ENCODE measurements at places on chromosomes 7 and 10. TPM values are rescaled to one million over a fixed set of nuclear protein-coding genes. Genes with fewer than 3 reads are reported as not detected.

ATP6V0A4 gene
- 0.47 TPM for total RNA-seq

LBX1 gene
- total RNA-seq, result not detected

GRCh38 chr10:92695679-92696605 is 6.2 kb downstream of the HHEX start:
- DNase-seq, result no peak

GRCh38 chr7:107147464-107148393 is 21.1 kb upstream of the HBP1 start:
- peak; percentile 41 for DNase-seq

DNA sequence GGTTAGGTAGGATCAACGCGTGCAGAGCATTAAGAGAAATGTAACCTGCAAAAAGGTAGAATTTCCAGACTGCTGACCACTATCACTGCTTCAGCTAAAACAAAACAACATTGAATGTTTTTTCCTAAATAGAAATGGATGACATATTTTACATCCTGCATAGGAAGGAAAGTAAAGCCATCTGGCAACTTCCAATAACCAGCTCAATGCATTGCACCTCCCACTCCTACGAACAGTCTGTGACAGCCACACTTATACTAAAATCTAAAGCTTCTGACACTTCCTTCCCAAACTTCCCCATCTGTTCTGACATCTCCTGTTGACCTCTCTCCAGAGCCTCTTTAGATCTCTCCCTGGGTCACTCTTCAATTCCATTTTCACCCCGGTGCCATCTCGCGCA is 47.1 kb downstream of the NRCAM start:
- no peak for DNase-seq

DNA sequence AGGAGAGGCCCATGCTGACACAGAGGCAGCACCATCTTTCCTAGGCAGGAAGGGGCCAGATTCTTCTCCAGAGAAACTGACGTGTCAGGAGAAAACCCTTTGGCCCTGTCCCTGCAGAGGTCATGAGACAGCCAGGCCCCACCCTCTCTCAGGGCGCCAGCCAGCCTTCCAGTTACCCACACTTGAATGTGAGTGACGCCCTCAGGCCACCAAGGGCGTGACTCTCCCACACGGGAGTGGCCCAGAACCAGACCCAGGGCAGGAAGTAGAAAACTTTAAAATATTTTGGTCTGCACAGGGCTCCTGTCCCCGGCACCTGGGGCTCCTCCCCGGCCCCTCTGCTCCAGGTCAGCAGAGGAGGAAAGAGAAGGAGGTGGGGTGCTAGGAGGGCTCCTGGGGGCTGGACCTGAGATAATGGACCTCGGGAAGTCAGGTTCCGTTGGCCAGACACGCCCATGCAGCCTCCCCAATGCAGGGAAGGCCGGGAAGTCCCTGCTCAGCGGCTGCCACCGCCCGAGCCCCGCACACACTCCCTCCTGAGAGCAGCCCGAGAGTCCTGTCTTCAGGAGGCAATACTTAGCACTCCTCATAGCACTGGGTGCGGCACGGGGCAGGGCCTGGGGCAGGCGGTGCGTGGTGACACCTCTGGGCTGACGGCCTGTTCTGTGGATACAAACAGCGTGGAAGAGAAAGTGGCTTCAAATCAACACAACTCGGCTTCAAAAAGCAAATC is 67.0 kb upstream of the CFAP46 start:
- DNase-seq, result no peak

- no peak for DNase-seq
Measured at GRCh38 chr10:113108194-113108835, 158.3 kb downstream of the TCF7L2 start.

GRCh38 chr7:1124816-1125602 is 35.0 kb downstream of the ZFAND2A start:
- DNase-seq, result no peak

- no peak for DNase-seq
Measured at GRCh38 chr7:16350634-16351033, 70.7 kb downstream of the CRPPA start.

DNA sequence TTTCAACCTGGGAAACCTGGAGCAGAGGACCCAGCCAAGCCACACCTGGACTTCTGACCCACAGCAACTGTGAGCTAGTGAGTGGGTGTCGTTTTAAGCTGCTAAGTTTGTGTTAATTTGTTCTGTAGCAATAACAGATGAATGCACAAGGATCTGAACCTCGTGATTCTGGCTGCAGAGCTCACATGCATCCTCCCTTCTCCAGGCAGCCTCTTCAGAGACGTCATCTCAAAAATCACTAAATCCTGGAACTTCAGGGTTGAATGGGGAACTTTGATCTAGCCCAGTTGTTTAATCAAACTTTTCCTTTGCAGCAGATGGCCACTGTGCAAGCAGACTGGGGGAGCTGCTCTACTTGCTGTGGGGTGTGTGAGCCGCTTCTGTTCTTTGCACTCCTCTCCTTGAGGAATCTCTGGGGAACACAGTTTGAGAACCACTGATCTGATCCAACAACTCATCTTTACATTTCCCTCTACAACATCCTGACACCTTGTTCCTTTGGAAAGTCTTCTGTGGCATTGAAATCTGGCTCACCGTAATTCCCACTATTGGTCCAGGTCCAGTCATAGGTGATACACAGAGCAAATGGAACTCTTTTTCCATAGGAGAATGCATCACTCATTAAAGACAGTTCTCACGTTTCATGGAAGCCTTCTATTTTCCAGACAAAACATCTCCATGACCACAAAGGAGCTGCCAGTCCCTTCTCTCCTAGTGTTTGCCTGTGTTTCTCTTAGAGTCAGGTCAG is 90.3 kb downstream of the CHN2 start:
- no peak for DNase-seq

- DNase-seq, result no peak
Measured at GRCh38 chr7:149819141-149819960, 18.8 kb upstream of the ZNF862 start.

GRCh38 chr10:75547391-75548298 is 116.2 kb downstream of the LRMDA start:
- peak; percentile 87 for DNase-seq

- no peak for DNase-seq
Measured at GRCh38 chr10:74406006-74406405, 255.0 kb downstream of the ADK start.

DNA sequence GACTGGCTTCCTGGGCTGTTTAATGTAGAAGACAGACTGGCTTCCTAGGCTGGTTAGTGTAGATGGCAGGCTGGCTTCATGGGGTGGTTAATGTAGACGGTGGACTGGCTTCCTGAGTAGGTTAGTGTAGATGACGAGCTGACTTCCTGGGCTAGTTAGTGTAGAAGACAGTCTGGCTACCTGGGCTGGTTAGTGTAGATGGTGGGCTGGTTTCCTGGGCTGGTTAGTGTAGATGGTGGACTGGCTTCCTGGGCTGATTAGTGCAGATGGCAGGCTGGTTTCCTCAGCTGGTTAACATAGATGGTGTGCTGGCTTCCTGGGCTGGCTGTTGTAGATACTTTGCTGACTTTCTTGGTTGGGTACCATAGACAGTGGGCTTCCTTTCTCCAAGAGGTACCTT is 122.9 kb upstream of the PPP2R2D start:
- no peak for DNase-seq

- DNase-seq, result no peak
Measured at GRCh38 chr10:72851509-72851908, 42.0 kb upstream of the OIT3 start.

Data from HT1080 (cell line).